Activated effector memory CD4-positive, alpha-beta T cell treated with anti-CD3 and anti-CD28 coated beads, Interleukin-2, amount 50 U/mL, for 16 hours (primary cell): ENCODE measurements at places on chromosomes 5 and 9.

GRCh38 chr5:33008751-33009418, 297.8 kb downstream of the NPR3 start:
- no peak for DNase-seq

DNA sequence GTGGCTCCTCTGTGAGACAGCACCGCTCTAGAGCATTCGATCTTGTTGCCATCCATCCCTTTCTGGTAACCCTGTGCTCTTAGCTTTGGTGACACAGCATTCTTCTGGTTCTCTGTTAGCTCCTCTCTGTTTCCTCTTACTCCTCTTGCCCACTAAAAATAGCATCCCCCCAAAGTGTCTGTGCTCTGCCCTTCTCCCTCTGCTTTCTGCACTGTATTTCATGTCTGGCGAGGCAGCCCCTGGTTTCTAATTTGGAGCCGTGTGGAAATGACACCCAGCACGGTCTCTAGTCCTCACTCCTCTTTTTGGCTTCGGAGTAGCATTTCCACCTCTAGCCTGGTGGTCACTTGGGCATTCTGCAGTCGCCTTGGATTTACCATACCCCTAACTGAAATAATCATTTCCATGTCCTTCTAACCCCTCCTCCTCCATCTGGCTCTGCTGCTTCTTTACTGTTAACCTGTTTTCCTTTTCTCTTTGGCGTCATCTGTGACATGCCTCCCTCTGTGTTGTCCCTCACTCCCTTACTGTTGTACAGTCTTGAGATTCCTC, 23.8 kb downstream of the NPR3 start:
- DNase-seq, result no peak

DNA sequence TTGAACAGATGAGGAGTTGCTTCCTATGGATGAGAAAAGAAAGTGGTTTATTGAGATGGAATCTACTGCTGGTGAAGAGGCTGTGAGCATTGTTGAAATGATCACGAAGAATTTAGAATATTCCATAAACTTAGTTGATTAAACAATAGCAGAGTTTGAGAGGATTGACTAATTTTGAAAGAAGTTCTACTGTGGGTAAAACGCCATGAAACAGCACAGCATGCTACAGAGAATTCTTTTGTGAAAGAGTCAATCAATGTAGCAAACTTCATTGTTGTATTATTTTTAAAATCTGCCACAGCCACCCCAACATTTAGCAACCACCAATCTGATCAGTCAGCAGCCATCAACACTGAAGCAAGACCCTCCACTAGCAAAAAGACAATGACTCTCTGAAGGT, 309.1 kb downstream of the SPOCK1 start:
- no peak for DNase-seq

DNA sequence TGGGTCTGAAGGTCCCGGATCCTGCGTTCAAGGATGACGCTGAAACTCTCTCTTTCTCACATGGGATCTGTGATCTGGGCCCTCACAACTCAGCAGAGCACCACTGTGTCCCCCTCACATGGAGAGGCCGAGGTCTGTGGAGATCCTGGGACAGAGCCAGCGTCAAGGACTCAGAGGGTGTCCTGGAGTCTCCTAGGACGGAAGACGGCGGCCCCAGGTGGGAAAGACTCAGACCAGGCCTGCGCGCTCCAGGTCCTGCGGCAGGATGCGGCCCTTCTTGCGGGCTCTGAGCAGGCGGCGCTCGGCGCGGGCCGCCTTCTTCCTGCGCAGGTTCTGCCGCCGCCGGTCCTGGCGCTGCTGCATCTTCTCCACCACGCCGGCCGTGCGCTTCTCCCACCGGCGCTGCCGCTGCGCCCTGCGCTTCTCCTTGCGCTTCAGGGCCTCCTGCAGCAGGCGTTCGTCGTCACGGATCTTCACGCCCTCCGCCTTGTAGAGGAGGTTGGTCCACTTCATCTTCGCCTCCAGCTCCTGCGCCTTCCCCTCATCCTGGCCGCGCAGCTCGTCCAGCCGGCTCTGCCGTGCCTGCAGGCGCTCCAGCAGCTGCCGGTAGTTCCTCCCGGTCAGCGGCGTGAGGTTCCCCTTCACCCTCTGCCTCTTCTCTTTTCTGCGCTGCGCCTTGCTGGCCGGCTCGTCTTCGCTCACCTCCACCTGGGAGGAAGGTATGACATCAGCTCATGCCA, 4.2 kb downstream of the SURF6 start:
- DNase-seq, result peak; percentile 59

- DNase-seq, result no peak
Observed at GRCh38 chr5:180215783-180216630, 7.0 kb upstream of the RASGEF1C start.

DNA sequence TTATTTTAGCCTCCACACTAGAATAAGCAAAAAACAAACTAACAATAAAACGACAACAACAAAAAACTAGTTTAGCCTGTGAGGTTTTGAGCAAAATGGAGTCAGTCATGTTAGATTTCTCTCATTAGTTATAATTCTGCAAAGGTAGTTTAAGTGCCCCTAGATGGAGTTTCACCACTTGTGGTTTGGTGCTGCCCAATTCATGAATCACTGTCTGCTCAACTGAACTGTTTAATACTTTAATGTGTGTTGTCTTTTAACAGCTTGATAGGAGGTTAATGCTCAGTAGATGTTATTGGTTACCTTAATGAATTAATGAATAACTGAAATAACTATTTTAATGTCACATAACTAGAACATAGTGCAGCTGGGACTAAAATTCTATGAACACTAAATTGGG, 3.5 kb upstream of the PLAA start:
- DNase-seq, result no peak

DNA sequence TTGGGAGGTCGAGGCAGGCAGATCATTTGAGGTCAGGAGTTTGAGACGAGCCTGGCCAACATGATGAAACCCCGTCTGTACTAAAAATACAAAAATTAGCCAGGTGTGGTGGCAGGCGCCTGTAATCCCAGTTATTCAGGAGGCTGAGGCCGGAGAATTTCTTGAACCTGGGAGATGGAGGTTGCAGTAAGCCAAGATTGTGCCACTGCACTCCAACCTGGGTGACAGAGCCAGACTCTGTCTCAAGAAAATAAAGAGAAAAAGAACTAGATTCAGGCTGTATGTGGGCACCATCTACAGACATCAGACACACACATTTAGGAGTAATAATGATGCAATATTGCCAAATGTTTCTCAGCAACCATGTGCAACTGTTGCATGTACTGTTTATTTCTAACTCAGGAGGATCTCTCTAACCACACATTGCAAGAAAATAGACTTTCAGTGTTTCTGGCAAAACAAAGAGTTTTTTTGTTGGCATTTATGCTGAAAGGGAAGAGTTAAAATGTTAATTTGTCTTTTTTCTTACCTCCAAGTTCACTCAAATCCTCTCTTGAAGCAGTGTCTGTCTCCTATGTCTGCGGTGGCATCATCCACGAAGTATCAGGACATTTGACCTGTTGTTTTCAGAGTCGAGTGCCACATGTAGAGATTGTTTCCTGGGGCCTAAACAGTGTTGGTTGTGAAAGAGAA, 5.1 kb upstream of the ORM1 start:
- DNase-seq, result peak; percentile 8

DNA sequence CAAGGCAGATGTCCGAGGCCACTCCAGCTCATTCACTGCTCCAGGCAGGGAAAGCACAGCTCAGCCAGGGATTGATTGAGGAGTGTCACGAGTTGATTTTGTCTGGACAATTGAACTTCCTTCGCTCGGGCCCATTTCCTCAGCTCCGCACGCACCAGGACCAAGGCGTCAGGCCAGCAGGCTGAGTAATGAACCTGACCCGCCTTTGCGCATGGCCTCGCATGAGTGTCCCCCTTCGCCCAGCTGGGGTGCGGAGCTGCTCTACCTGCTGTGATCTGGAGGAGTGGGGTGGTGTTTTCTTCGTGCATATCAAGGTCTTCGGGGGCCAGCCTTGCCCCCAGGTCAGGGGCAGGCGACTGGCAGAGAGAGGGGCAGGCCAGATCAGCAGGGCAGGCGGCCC, 44.0 kb downstream of the VAV2 start:
- DNase-seq, result no peak
